Mucosa of descending colon (tissue), 3 donors: ENCODE measurements at places on chromosomes 6 and 20. TPM values are rescaled to one million over a fixed set of nuclear protein-coding genes. Genes with fewer than 3 reads are reported as not detected.

Gene UST
- 1.1 TPM for total RNA-seq

Gene CASS4
- total RNA-seq = 1.0 TPM

Gene TFAP2D
- not detected for total RNA-seq

Gene ITPR3
- 60.2 TPM for total RNA-seq

Gene MOG
- total RNA-seq = not detected

Gene ANKEF1
- 3.5 TPM for total RNA-seq

Gene LST1
- 6.6 TPM for total RNA-seq

Gene WDR46
- 30.9 TPM for total RNA-seq

- no peak for DNase-seq
Observed at GRCh38 chr6:150347845-150348244, 21.0 kb upstream of the IYD start.

- no peak for DNase-seq
Observed at GRCh38 chr6:9272671-9273070, 837.3 kb upstream of the SLC35B3 start.

DNA sequence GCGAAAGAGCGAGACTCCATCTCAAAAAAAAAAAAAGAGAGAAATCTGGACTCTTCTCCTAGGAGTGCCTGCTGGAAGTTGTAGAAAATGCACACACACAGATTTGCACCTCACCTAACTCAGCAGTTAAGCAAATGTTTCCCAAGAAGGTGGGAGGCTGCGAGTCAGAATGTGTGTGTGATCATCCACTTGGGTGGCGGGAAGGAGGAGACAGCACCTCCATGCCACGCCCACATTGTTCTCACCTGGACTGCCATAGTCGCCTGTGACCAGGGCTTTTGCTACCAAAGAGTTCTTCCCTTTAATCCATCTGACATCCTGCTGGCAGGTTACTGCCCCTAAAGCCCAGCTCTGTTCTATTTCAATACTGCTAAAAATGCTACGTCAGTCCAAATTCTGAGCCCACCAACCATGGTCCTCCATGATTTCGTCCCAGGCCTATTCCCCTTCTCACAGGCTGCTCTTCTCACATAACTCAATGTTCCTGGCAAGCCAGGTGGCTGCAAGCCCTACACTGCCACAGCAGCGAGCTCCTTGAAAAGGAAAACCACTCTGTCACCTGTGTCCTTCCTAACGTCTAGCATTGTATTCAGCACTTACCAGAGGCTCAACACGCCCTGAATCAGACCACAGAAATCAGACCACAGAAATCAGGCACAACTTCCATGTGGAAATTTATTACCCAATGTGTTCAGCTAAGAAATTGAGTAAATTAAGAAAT lies 77.5 kb downstream of the PSMG4 start:
- DNase-seq = no peak

DNA sequence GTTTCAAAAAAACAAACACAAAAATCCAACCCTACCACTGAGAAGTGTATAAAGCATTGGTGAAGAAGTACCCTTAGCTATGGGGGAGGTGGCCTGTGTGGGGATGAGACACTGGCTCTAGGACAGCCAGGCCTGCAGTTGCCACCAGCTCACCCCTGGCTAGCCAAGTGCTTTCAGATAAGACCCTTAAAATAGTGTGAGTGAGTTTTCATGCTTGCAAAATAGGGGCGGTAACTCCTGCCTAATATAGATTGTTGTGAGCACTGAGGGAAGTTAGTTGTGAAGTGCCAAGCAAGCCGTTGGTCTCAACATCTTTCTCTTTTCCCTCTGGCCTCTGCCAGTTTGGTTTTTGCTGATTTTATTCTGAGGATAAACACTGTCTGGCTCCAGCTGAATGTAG lies 11.3 kb downstream of the PPP1R3G start:
- no peak for DNase-seq

DNA sequence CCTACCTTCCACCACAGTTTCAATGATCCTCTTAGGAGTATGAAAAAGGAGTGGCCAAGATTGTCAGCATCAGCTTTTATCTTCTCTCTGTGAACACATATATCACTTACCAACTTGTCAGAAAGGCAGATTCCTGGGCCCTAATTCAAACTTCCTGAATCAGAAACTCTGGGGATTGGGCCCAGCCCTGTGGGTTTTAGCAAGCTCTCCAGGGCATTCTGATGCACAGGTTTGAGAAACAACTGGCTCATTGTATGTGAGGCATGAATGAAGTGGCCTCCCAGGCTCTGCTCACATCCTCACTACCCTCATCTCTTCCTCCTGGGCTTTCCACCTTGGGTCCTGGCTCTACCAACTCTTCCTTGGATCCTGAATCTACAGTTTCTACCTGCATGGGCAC lies 13.2 kb upstream of the THBD start:
- DNase-seq = no peak

DNA sequence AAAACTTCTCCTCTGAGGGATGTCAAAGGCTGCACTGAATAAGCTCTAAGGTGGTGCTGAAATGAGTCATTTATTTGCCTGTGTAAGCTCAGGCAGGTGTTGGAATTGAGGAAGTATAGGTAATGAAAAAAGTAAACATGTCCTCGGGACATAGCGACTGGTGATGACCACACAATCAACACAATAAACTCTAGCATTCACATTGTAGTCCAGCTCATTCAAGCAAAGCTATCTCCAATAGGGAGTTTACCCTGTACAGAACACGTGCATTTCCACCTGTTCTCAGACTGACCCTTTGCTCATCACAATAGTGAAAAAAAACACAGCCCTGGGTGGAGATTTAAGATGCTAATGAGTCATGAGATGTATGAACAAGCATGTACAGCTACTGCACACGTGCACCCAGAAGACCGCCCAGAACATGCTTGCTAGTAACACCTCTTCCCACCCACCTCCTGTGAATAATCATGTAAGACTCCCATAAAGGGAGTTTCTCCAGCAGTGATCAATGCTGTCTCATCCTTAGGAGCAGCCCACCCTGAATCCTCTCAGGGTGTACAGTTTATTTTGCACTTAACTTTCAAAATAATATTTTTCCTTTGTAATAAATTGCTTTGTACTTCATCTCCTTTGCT lies 33.0 kb upstream of the POU5F1 start:
- no peak for DNase-seq

GRCh38 chr20:63497946-63498935 lies 642 bp downstream of the EEF1A2 start:
- no peak for DNase-seq

DNA sequence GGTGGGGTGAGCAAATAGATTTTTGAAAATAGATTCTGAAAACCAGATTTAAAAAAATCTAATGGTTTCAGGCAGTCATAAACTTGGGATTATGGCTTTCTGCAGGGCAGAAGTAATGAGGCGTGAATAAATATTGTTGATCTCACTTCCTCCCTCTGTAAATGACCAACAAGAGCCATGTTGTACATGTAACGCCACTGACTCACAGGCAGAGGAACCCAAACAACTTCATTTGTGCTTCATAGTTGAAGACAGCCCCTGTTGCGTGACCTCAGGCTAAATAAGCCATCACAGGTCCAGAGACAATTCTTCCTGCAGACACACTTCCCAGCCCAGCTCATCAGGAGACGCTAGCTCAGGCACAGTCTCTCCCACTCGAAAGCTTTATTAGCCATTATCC lies 59.1 kb upstream of the F13A1 start:
- no peak for DNase-seq

DNA sequence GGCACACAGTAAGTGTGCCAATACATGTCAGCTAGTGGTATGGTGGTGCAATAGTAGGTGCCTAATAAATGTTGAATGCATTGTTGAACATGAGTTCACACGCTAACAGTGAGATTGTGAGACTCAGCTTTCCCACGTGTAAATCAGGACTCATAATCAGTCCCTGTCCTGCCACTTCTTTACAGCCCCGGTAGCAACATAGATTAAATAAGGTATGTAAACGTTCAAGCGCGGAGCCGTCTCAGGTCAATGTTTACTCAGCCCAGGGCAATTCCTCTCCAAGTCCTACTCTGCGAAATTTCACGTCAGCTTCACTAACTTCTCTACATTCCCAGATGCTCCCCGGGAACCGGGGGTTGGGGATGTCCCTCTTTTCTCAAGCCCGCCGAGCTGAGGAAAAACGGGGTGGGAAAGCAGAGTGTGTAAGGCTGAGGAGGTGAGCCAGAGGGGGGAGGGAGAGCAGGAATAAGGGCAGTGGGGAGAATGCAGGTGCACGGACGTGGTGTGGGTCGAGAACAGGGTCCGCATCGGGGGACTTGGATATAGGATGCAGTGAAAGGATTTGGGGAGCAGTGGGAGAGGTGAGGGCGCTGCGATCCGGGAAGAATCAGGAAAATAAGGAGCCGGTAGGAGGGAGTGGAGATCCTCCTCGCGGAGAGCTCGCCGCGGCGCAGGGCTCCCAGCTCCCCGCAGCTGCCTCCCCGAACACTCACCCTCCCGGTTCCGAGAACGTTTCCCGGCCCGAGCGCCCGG lies 544 bp upstream of the TP53INP2 start:
- peak; percentile 68 for DNase-seq

DNA sequence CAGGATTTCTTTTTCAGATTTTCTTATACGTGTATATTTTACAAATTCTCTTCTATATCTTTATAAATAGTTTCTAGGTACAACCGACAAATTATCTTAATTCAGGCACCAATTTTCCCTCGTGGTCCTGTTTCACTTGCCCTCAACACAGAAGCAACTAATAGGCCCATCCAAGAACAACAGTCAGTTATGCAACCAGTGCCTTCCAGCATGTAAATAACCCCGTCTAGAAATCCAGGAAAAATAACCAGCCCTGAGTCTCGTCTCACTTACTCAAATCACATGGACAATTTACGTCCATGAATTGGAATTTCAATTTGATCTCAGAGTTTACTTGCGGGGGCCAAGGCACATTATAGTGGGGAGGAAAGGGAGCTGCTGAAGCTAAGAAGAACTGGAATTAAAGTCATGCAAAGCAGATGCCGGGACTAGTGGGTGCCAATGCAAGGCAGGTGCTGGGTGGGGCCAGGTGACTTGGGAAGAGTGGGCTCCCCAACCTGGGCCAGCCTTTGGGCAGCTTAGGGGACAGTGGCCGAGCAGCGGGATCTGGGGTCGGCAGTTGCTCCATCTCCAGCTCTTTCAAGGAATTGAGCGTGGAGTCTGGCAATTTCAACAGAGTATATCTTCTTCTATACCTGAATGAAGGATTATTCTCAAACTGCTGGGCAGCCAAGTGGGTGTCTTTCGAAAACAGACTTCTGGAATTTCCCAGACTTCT lies 121.7 kb downstream of the EDN3 start:
- DNase-seq = no peak

- no peak for DNase-seq
Observed at GRCh38 chr6:106026748-106027715, 59.1 kb upstream of the PRDM1 start.

- DNase-seq = no peak
Observed at GRCh38 chr6:97067045-97067444, 142.5 kb downstream of the KLHL32 start.

GRCh38 chr20:813390-813789 lies 20.1 kb upstream of the FAM110A start:
- no peak for DNase-seq

GRCh38 chr20:59495894-59496510 lies 108.3 kb upstream of the PHACTR3 start:
- DNase-seq = peak; percentile 72
